ENCODE measurements at places on chromosomes 13 and 19.

DNA sequence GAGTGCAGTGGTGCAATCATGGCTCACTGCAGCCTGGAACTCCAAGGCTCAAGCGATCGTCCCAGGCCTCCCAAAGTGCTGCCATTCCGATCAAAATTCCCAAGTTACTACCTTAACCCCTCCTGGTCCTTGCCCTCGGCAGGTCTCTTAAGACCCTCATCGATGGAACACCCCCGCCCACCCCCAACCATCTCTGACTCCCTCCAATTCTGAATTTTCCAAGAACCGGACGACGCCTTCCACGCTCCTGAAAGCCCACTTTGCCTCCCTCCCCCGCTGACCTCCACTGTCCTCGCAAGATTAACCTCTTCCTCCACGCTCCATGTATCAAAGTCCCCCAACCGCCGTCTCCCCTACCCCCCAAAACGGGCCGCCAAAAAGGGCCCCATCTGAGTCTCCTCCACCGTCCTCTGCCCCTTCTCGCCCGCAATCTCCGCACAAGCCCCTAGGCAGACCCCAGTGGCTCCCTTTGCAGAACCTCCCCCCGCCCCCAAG lies 539 bp downstream of the DAPK3 start:
- DNase-seq: no peak

DNA sequence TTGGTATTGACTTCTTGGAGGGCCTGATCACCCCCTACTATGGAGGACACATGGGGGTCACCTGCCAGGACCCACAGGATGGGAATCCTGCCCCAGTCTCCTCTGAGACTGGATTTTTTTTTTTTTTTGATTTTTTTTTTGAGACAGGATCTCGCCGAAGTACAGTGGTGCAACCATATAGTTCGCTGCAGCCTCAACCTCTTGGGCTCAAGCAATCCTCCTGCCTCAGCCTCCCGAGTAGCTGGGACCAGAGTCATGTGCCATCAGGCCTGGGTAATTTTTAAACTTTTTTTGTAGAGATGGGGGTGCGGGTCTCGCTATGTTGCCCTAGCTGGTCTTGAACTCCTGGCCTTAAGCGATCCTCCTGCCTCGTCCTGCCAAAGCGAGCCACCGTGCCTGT lies 14.2 kb upstream of the ADGRE5 start:
- DNase-seq: no peak

DNA sequence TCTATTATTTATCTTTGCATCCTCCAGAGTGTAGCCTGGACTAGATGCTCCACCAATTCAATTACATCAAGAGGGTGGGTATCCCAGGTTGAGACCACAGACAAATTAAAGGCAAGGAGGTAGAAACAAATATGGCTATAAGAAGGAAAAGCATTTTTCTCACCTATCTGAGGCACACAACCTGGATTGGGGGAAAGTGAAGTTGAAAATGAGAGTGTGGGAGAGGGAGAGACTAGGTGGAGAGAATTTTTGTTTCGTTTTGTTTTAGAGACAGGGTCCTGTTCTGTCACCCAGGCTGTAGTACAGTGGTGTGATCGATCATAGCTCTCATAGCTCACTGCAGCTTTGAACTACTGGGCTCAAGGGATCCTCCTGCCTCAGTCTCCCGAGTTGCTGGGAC lies 5.8 kb upstream of the PRODH2 start:
- DNase-seq: no peak

DNA sequence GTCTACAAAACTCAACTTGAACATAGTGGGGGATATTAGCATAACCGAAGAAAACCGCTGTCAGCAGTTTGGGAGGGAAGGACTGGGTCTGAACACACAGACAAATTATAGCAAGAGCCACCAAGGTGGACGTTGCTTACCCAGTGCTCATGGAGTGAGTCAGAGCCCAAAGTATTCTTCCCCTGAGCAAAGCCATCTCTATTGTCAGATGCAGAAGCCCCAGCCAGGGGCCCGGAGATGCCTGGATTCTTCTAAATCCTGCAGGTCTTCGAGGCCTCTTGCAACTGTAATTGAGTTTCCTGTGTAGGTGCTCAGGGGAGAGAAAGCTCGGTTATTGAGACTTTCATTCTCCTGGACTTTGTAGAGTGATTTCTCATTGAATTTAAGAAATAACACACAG lies 384.5 kb downstream of the IRS2 start:
- no peak for DNase-seq

GRCh38 chr13:43058831-43059230 lies 35.4 kb downstream of the DNAJC15 start:
- DNase-seq: no peak

DNA sequence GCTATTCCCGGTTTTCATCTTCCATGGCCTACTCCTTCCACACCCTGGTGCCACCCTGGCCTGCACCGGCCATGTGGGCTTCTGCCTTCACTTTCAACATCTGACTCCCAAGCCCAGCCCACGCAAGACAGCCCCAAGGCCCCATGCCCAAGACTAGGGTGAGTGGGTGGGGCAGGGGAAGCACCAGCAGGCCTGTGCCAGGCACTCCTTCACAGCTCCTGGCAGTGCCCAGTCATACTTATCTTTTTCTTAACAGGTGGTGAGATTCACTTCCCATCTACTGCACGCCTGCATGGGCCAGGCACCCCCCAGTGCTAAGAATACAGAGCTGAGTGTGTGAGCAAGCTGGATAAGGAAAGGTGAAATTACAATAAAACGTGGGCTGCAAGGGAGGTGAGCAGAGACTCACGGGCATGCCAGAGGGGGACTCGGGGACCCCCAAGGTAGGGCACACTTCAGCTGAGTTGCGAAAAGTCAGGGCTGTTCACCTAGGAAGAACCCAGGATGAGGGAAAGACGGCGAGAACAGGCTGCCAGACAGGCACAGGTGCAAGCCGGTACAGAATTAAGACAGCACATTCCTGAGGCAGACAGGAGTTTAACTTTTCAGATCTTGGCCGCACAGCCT lies 55.7 kb downstream of the COL4A1 start:
- DNase-seq: no peak

- no peak for DNase-seq
Measured at GRCh38 chr13:108897955-108898354, 268.5 kb downstream of the MYO16 start.

DNA sequence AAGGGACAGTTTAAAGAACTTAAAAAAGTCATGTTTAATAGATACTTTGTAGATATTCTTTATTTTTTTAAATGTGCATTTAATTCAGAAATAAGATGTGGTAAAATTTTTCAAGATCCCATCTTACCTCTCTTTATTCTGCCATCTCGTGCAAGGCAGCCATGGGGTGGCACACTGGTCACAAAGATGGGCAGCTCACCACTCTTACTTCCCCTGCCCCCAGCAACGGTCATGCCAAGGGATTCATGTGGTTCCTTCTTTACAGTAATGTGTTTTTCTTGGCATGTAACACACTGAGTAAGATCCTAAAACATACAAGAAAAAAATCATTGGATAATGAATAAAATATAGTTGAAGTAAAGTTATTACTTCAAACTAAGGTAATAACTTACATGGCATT lies 64.2 kb downstream of the LNX2 start:
- no peak for DNase-seq

- DNase-seq: no peak
Measured at GRCh38 chr19:54388802-54389139, 24.0 kb upstream of the LAIR1 start.

DNA sequence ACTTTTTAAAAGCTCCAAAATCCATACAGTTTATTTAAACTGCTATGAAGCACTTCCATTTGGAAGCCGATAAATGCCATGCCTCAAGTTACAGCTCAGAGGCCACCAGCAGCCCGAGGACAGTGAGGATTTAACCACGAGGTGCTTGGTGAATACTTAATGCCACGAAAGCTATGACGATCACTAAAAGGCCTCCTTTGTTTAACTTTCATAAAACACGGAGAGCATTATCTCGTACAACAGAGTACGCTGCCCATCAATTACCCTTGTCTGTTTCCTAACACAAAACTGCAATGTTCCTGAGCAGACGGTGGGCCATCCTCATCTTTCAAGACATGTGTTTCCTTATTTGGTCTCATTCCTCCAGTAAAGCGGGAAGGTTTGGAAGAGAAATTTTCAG lies 58.4 kb downstream of the PEPD start:
- no peak for DNase-seq
